ENCODE measurements at places on chromosomes 7 and 10.

DNA sequence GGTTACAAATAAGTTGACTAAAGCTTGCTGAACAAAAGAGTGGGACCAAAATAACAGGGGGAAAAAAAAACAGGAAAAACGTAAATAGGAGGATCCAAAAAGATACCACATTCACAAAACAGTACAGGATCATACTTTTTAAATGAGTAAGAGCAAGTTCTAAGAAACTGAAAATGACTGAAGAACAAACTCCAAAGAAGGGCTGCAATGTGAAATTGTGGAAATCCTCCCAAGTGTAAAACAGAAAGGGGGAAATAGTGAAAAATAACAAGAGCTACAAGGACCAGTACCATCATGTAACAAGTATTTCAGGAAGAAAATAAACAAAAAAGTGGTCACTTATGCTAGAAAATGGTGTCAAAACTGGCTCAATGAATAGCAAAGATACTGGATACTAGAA is 46.3 kb downstream of the PDSS1 start:
- no peak for DNase-seq

GRCh38 chr7:45434167-45434784 is 139.9 kb upstream of the ADCY1 start:
- DNase-seq: no peak

DNA sequence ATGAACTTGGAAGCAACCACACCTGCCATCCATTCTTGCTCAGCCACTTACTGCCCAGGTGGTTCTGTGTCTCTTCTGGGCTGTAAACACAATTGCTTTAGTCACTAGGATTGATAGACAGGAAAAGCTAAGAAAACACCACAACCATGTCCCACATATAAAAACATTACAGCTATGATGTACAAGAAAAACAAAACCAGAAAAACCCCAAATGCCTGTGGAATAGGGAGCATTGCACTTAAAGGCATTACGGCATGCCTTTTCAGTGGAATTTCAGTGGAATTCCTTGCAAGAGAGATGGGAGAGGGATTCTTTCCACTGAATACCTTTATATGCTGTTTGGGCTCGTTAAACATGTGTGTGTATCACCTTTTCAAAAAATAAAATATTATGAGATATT is 44.2 kb upstream of the GPR26 start:
- DNase-seq: no peak

- no peak for DNase-seq
Observed at GRCh38 chr7:154167807-154168206, 115.6 kb downstream of the DPP6 start.

DNA sequence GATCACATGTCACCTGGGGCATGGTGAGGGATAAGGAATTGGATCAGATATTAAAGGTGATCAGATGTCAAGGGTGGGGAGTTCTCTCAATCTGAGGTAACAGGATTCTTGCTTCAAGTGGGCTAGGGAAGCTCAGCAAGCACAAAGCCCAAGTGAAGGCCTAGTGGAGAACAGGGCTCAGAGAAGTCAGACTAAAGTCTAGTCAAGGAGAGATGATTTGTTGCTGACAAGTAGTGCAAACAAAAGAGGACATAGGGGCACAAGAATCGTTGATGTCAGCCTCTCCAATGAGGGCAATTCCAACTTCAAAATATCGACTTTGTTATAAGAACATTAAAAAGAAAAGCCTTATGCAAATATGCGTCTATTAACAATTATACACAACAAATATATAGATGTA is 852.8 kb upstream of the CELF2 start:
- no peak for DNase-seq

DNA sequence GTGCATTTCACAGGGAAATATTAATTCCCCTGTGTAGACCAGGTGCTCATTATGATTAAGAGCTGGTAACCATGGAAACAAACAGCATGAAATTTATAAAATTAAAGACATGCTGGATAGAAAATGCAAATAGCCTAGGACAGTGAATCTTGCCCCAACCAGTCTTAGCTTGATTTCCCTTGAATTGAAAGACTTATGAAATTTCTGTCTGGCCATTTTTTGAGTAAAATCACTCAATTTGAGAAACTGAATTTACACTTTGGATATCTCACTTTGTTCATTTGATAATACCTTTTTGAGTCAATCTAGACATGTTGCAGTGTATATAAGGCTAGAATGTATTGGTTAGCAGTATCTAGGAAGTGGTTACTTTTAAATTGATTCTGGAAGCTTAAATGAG is 4.4 kb upstream of the SMIM30 start:
- DNase-seq: no peak

DNA sequence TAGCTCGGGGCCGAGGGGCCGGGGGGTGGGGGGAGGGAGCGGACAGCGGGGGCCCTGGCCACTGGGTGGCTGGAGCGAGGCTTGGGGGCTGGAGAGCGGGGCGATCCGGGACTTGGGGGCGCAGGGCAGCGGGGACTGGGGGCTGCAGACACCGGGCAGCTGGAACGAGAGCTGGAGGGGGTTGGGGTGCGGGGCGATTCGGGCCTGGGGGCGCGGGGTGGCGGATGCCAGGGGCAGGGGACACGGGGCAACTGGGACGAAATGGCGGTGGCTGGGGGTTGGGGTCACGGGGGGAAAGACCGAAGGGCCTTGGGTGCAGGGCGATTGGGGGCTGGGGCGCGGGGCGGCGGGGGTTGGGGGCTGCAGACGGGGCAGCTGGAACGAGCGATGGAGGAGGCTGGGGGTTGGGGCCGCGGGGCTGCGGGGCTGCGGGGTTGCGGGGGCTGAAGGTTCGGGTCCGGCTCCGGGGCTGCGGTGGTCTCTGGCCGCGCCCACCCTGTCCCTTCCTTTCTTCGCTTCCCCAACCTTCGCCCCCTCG is 590 bp downstream of the COL26A1 start:
- DNase-seq: peak; percentile 25

DNA sequence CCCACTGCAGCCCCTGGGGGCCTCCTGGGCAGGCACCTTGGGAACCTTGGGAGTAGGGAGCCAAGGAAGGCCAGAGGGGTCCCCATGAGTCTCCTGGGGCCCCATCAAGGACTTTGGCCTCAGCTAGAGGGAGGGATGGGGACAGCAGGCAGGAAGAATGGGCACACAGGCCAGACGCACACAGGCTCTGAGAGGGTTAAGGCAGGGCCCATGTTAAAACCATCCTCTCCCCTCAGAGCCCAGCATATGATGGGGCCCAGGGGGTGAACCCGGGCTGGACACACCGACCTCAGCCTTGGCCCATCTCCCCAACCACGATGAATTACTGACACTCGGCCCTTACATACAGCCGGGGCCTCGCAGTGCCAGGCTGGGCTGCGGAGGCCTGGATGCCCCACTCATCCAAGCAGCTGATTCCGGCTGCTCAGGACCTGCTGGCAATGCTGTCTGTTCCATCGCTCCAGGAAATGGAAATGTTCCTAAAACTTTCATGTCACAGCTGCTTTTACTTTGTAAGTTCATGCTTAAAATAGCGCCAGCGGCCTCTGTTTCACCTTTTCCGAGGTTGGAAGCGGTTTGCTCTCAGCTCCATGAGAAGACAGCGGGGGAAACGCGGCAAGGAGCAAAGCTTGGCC is 17.3 kb upstream of the INPP5A start:
- no peak for DNase-seq

DNA sequence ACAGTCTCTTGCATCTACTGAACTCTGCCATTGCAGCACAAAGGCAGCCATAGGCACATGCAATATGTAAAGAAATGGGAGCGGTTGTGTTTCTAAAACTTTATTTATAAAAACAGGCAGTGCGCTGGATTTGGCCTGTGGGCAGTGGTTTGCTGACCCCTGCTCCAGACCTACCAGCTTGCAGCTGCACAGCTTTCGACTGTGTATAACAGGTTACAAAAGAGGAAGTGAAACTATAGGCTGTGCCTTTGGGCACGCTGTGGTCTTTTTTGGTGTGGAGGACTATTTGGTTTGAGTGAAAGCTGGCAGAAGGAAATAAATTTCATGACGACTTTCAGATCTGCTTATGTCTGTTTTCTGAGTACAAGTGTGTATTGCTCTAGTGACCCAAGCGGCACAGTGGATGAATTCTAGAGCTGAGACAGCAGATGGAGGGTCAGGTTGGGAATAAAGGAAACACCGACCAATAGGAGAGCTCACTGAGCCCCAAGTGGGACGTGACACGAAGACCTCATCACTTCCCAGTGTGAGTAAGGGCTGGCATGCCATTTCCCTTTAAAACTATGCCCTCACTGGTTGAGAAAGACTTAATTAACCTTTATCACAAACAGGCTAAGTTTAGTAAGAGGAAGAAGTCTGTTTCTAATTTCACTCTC is 152.7 kb downstream of the ANK3 start:
- no peak for DNase-seq

- no peak for DNase-seq
Observed at GRCh38 chr7:137633133-137633532, 213.6 kb downstream of the DGKI start.

DNA sequence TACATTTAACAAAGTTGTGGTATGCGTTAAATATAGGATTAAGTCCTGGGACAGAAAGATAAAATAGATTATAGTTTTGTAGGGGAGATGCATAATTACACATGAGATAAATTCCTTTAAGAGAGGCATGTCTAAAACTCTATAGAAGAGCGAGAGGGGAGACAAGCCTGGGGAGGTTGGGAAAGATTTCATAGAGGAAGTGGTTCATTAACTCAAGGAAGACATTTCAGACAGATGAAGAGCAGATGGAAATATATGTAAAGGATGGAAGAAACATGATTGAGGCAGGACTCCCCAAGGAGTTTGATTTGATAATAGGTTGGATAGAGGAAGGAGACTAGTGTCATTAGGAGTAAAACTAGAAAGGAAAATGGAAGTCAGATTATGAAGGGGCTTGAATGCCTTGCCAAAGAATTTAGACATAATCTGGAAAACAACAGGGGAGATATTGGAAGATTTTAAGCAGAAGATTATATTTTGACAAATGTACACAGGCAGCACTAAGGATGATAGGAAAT is 96.1 kb downstream of the PHTF2 start:
- DNase-seq: no peak

- DNase-seq: no peak
Observed at GRCh38 chr7:26681819-26682418, 182.5 kb downstream of the SKAP2 start.

DNA sequence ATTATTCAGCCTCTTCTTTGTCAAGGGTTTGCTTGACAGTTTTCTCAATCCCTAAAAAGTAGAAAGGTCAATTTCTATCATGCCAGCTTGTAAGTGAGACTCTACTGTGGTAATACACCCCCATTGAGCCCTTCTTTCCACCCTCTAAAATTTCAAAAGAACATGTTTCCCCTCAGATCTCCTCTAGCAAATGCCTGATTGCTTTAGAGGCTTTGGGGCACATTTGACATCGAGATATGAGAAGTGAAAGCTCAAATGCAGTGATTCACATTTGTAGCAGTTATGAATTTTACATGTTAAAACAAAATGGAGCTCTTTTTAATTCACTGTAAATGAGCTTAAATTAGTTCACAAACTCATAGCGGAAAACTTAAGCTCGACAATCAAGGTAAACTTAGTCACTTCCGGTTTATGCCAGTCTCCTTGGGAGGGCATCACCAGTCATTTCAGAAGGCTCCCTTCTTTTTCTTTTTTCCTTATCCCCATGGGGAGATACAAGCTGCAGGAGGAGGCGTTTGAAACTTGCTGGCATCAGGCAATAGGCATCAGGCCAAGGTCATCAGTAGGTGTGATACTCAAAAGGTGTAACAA is 55.3 kb upstream of the ADO start:
- DNase-seq: no peak

Data from D721Med (cell line).